Activated CD8-positive, alpha-beta T cell treated with anti-CD3 and anti-CD28 coated beads for 36 hours (primary cell): ENCODE measurements at places on chromosomes 4 and X. TPM values are rescaled to one million over a fixed set of nuclear protein-coding genes. Genes with fewer than 3 reads are reported as not detected.

- DNase-seq: no peak
Observed at GRCh38 chr4:157052429-157053040, 23.4 kb upstream of the GLRB start.

Gene GRIPAP1
- 64.3 TPM for total RNA-seq

DNA sequence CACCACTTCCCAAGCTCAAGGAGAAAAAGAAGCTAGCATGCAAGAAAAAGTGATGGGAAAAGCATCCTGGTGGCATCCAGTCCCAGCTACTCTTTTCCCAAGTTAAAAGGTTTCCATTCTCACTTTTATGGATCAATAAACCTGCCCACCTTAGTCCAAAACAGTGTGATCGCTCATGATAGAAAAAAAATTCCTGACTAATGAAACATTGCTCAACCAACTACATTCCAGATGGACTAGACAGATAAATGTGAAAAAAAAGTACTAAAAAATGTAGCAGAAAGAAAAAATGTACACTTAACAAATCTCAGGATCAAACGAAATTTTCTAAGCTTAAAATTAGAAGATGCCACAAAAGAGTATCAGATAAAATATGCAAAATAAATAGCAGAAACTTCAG, 312.2 kb downstream of the TMA16 start:
- no peak for DNase-seq

Gene CD40LG
- 3.1 TPM for total RNA-seq

Gene HAUS3
- 18.4 TPM for total RNA-seq

- DNase-seq: no peak
Observed at GRCh38 chr4:78299565-78299972, 242.4 kb downstream of the FRAS1 start.

DNA sequence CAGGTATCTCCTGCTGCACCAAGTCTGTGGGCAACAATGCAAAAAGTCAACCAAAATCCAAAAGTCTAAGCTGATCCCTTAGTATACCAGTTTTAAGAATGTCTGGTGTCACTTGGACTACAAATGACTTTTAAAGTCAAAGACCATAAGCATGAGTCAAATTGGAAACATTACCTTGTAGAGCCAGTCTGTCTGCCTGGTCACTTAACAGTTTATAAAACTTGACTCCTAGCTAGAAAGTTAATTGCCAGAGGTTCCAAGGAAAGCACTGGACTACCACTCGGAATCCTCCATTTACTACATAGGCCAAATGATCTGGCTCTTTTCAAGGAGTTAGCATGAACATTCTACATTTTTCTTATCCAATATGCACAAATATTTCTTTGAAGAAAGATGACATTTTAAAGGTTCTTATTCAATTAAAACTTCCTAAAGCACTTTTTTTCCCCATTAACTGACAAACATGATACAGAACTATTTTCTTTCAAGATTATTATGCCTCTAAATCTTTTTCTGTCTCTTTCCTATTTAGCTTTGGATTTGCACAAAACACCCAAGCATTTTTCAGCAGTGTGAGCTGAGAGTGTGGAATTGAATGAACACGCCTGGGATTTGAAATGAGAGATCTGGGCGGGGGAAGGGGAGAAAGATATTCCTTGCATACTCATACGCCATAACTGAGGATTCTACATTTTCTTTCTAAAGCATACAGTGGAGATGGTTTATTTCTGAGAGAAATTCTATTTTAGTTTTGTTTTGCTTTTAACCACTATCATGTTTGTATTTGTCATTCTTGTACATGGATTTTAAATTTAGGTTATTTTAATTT, 188.4 kb downstream of the SHROOM3 start:
- no peak for DNase-seq

GRCh38 chr4:98955229-98955628, 26.3 kb upstream of the EIF4E start:
- no peak for DNase-seq

DNA sequence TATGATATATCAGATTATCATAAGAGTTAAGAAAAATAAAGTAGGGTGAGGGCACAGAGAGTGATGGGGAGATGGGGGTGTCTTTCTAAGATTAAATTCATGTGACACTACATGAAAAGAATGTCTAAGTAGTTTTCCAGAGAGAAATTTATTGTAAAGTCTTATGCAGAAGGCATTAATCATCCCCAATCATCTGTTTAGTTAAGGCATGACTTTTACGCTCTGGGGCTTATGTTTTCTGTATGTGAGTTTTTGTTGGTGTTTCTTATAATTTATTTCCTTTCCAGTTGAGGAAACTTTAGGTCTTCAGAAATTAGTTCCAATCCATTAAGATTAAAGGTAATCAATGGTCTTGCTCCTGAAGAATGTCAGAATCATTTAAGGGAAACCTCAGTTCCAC, 383.0 kb upstream of the GALNT7 start:
- no peak for DNase-seq

GRCh38 chr4:118018381-118019145, 15.7 kb upstream of the NDST3 start:
- no peak for DNase-seq

- DNase-seq: no peak
Observed at GRCh38 chrX:105552395-105552794, 269.9 kb upstream of the NRK start.

GRCh38 chrX:44621078-44621477, 78.4 kb upstream of the FUNDC1 start:
- no peak for DNase-seq

- peak; percentile 46 for DNase-seq
Observed at GRCh38 chr4:109406337-109406931, 27.2 kb upstream of the SEC24B start.

- DNase-seq: no peak
Observed at GRCh38 chr4:138706201-138706600, 309.4 kb upstream of the NOCT start.

DNA sequence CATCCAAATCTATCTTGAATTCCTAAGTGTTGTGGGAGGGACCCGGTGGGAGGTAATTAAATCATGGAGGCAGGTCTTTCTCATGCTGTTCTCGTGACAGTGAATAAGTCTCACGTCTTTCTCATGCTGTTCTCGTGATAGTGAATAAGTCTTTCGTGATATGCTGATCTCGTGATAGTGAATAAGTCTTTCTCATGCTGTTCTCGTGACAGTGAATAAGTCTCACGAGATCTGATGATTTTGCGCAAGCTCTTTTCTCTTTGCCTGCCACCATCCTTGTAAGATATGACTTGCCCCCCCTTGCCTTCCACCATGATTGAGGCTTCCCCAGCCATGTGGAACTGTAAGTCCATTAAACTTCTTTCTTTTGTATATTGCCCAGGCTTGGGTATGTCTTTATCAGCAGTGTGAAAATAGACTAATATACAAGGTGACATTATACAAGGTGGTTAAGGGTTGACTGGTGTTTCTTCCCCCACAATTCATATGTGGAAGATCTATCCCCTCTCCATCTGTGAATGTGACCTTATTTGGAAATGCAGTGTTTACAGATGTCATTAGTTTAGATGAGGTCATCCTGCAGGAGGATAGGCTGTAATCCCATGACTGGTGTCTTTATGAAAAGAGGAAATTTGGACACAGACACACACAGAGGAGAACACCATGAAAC, 27.6 kb downstream of the ARSD start:
- no peak for DNase-seq

GRCh38 chrX:101080326-101081124, 1.8 kb downstream of the TMEM35A start:
- DNase-seq: no peak

Gene MAGEA11
- total RNA-seq: not detected

- no peak for DNase-seq
Observed at GRCh38 chr4:1238676-1239000, 10.3 kb downstream of the CTBP1 start.

Gene DGAT2L6
- not detected for total RNA-seq

DNA sequence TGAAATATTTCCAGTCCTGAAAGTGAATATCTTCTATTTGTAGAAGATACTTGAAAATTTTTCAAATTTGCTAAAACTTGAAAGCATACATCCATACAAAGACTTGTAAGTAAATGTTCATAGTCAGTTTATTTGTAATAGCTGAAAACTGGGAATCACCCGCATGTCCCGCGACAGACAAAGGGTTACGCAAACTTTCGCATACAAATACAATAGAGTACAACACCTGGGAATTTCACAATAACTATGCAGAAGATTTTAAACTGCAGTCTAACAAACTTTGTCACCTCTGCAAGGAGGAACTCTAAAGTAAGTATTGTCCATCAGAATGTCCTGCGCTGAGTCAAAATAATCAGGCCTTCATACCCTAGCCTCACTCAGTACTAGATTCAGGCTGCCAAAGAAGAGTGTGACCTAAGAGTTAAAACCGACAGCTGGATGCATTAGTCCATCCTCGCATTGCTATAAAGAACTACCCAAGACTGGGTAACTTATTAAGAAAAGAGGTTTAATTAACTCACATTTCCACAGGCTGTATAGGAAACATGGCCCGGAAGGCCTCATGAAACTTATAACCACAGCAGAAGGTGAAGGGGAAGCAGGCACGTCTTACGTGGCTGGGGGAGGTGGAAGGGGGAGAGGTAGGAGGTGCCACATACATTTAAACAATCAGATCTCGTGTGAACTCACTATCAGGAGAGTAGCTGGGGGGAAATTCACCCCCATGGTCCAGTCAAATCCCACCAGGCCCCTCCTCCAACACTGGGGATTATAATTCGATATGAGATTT, 60.4 kb downstream of the MMRN1 start:
- DNase-seq: peak; percentile 2

DNA sequence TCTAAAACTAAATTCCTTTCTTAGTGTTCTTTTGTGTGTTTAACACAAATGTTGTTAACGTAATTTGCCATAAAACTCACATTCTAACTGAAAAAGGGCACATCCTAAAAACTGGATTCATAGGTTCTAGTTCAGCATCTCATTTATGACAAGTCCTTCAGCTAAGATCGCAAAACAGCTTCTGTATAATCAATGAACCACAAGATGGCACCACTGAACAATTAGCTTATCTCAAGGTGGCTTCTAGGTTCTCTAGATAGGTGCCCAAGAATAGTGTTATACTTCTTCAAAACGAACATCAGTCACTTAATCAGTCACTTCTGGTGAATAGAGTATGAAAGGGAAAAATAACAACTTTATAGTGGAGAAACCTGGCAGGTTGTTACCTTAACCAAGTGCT, 54.3 kb downstream of the NRK start:
- no peak for DNase-seq

GRCh38 chr4:4603592-4603991, 61.7 kb upstream of the STX18 start:
- no peak for DNase-seq

DNA sequence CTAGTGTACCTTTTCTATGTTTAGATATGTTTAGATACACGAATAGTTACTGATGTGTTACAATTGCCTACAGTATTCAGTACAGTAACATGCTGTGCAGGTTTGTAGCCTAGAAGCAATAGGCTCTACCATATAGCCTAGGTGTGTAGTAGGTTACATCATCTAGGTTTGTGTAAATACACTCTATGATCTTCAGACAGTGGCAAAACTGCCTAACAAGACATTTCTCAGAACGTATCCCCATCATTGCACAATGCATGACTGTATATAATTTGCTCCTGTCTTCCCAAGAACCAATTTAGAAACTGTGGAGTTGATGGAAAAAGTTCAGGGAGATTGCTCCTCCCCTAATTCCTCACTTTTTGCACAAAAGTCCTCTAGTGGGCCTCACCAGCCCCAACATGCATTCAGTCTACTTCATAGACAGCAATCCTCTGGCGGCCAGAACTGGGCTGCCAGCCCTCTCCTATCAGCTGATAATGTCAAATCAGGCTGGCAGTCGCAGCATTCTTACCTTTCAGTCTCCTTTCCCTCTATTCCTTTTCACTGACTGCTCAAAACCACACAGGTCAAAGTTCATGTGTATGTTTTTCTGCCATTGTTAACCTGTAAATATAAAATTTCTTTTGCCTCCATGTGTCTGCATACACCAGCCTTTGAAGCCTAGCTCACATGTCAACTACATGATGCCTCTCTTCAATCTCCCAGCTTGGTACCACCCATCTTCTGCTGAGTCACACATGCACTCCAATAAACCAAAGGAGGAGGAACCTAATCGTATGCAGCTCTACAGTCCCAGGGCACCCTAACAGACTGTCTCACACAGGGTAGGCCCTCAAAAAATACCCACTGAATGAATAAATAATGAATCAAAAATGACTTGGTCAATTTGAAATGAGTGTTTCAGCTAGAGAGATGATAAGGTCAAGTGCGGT, 32.0 kb downstream of the BCLAF3 start:
- no peak for DNase-seq

DNA sequence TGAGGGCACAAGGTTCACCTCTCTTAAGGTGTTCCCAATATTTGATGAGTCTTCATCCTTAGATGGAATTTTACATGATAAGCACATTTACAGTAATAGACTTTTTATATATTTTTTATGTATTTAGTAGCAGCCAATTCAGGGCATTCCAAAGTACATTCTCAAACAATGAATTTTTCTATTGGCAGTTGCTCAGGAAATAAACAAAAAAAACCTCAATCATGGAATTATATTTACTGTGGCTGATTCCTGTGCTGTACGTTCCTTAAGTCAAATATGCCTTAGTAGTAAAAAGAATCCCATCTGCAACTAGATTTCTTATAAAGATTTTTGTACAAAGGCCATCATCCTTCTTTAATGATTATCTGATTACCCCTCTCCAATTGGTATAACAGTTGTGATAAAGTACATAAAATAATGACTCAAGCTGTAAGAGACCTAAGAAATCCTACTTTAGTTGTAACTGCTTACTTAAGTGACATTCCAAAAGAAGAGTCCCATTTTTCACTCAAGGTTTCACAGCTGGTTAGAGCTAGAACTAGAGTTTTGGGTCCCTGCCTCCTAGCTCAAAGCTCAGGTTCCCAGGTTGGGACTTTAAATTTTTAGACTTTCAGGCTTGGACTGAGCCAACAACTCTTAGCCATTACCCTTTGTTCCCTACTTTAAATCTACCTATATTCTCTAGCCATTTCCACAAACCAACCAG, 152.7 kb downstream of the FHIP1A start:
- DNase-seq: no peak

Gene CASK
- total RNA-seq: 20.2 TPM

Gene CENPVL2
- not detected for total RNA-seq

- no peak for DNase-seq
Observed at GRCh38 chr4:110629780-110630687, 7.2 kb upstream of the PITX2 start.

Gene ACTRT1
- not detected for total RNA-seq

DNA sequence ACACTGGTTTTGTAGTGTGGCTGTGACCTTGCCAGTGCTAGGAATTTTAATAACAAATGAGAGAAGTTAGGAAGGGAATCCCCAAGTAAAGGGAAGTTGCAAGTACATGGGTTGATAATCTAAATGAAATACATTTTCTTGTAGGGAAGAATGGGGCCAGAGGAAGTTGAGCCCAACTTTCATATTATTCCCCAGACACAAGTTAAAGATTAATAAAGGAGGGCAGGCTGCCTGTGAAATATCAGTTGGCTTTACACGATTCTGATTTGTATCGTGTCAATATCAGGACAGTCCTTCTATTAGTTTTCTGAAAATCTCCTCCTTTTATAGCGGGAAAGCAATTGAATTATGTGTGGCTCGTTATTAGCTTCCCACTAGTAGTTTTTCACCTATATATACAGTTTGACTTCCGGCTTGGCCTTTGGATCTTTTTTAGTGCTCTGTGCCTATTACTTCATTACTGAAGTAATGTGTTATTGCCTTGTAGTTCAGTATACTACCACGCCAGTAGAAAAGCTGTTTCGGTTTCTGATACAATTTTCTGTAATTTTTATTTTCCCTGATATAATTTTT, 1.7 kb downstream of the PDLIM5 start:
- DNase-seq: no peak
